Activated CD4-positive, alpha-beta T cell treated with anti-CD3 and anti-CD28 coated beads, Interleukin-2, amount 50 U/mL, for 24 hours (primary cell): ENCODE measurements at places on chromosomes 2 and 18.

DNA sequence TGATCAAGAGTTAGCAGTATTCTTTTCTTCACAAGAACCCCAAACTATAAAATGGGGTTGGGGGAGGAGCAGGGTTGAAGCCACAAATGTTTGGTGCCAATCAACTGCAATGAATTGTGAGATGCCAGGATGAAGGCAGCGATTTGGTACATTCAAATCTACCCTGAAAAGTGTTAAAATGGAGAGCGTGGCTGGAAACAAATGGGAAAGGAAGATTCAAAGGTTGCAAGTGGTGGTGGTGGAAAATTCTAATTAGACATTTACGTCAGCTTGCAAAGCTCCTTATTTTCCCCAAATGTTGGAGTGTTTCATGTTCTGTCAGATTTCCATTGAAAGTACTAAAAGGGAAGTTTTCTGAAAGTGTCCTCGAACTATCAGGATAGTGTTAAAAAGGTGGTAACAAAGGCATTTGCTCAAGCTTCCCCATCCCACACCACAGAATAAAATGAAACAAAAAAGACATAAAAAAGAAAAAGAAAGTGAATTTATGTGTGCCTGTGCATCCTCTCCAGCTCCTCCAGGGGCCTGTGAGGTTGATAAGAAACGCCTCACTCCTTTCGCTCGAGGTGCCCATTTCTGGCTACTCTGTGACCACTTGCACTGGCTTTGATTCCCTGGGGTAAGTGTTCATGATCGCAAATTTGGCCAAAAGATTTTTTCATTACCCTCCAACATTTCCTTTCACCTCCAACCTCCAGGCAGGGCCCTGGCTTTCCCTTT, 424.1 kb upstream of the POU3F3 start:
- DNase-seq, result no peak

GRCh38 chr2:161131074-161131680, 29.1 kb upstream of the TANK start:
- DNase-seq, result no peak

DNA sequence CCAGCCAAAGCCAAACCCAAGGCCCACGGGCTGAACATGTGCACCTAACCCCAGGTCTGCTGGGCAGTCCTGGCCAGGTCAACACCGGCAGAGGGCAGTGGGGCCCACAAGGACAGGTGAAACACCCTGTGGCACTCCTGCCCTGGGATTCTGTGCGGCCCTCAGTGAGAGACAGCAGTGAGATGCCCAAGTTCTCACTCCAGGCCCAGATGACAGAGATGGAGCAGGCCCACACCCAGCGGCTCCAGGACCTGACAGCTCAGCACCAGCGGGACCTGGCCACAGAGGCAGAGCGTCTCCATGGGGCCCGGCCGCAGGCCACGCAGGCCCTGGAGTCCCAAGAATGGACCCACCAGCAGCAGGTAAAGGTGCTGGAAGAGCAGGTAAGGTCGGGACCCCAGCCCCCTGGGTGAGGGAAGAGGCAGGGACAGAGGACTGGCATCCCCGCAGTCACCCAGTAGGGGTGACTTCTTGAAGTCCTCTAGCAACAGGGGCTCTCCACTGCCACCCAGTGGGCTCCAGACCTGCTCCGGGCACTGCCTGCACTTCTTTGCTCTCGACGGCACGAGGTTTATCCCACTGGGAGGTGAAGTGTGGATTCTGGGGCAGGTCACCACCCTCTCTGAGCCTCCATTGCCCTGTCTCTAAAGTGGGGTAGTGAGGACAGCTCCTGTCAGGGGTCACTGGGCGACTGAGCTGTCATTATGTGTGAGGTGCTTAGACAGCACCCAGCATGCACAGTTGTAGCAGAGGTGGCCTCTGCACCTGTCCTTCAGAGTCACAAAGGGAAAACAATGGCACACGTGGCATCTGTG, 8.8 kb upstream of the SNED1 start:
- no peak for DNase-seq

- no peak for DNase-seq
Observed at GRCh38 chr2:102809291-102810189, 47.7 kb downstream of the TMEM182 start.

DNA sequence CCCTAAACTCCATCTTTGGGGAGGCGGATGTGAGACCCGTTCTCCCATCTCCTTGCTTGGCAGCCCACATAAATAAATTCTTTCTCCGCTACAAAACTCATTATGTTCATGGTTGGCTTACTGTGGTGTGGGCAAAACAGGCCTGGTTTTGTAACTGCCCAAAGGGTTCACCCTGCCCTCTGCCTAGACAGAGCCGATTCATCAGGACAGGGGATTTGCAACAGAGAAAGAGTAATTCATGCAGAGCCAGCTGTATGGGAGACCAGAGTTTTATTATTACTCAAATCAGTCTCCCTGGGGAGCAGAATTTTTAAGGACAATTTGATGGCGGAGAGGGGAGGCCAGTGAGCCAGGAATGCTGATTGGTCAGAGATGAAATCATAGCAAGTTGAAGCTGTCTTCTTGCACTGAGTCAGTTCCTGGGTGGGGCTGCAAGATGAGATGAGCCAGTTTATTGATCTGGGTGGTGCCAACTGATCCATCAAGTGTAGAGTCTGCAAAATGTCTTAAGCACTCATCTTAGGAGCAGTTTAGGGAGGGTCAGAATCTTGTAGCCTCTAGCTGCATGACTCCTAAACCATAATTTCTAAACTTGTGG, 8.4 kb upstream of the RNF125 start:
- DNase-seq, result no peak

GRCh38 chr18:76528477-76529432, 33.7 kb upstream of the ZNF516 start:
- DNase-seq, result no peak

GRCh38 chr18:13658436-13659204, 67.7 kb downstream of the FAM210A start:
- no peak for DNase-seq

DNA sequence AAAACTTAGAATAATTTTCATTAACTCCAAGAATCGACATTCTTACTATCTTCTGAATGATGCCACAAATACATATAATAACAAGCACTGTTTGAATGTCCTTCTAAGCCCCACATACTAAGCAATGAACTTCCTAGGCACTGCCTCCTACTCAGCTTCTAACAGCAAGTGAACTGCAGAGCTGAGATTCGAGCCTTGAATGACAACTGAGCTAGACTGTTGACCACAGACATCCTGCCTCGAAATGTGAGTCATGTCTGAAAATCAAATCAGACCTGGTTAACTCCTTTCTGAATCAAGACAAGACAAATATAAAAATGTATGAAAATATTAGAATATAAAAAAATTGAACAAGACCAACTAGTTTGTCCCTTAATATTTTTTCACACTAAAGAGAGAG, 108.1 kb downstream of the MYT1L start:
- no peak for DNase-seq

DNA sequence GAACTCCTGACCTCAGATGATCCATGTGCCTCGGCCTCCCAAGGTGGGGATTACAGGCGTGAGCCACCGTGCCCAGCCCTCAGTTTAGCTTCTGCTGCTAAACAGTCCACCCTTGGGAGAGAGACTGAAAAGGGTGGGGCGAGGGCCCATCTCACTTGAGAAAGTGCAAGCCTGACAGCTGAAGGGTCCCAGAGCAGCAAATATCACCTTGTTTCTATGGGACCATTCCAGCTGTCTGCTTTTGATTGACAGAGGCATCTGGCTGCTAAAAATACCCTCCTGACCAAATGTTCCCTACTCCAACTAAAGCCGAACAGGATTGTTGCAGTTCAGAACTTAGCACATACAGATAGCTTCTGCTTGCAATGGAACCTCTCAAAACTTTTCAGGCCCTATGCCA, 436 bp upstream of the SMYD1 start:
- DNase-seq, result no peak

- DNase-seq, result no peak
Observed at GRCh38 chr2:147430408-147430807, 414.4 kb upstream of the ACVR2A start.

GRCh38 chr2:29080886-29081743, 6.8 kb upstream of the PCARE start:
- DNase-seq, result no peak

- no peak for DNase-seq
Observed at GRCh38 chr2:145927131-145927950, 1407.4 kb upstream of the ZEB2 start.

DNA sequence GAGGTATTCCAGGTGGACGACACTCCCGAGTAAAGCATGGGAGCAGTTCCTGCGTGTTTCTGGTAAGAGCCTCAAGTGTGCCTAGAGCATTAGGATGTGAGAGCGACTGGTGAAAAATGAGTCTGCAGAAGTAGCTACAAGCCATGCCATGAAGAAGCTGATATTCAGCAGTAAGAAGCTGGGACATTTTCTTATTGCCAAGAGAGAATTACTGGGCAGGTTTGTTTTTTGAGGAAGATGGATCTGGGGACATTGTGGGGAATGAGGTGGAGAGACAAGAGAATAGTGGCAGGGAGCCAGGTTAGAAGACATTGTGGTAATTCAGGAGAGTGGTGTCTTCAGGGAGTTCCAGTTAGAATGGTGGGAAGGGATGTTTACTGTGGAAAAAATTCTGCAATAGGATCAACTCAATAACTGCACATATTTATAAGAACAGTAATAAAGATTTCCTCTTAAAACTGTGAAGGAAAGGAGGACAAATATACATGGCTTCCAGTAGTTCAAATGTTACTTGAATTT, 38.2 kb downstream of the CRIM1 start:
- DNase-seq, result no peak

GRCh38 chr2:10028988-10029874, 14.1 kb upstream of the KLF11 start:
- DNase-seq, result no peak

DNA sequence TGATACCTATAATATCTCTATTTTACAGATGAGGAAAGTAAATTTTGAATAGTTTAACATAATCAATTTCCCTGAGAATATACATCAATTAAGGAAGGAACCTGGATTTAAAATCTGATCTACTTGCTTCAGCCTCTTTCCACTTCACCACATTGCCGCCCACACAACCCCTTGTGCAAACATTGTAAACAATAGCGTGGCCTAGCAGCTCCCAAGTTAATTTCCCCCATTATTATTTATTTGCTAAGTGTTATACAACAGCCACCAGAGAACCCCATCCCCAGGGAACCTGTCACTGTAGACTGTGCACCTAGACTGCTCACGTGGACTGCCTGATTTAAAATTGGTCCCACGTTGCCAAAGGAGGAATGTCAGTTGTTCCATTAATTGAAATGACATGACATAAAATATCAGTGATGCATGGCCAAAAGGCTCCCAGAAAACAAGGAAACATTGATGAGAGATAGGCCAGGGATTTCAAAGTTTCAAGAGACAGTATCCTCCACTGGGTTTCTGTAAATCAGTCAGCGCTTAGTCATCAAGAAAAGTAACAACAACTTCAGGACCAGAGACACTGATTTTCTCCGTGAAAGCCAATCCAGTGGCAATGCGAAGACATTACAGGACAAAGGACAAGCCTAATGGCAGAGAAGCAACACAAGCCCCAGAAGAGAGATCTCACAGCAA, 41.3 kb downstream of the SCG2 start:
- DNase-seq, result no peak

DNA sequence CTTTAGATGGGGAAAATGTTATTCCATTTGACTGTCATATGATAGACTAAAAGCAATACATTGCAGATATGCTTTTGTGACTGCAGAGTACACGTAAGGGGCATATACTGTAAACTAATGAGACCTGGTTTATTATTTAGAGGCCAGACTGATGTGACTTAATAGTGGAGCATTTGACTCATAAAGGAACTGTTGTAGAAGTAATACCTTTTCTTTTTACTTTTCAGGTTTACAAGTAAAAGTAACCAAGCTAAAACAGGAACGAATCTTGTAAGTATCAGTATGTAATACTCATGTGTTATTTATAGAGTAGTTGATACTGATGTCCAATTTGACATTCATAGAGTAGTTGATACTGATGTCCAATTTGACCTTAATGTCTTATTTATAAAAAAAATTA, 13.1 kb downstream of the RBBP8 start:
- DNase-seq, result no peak

GRCh38 chr2:215604606-215605005, 168.7 kb upstream of the FN1 start:
- no peak for DNase-seq

GRCh38 chr2:171146633-171147032, 14.1 kb downstream of the TLK1 start:
- no peak for DNase-seq

GRCh38 chr2:175275539-175275938, 94.0 kb upstream of the ATP5MC3 start:
- DNase-seq, result no peak

- DNase-seq, result no peak
Observed at GRCh38 chr2:227057743-227058447, 106.1 kb downstream of the COL4A4 start.

DNA sequence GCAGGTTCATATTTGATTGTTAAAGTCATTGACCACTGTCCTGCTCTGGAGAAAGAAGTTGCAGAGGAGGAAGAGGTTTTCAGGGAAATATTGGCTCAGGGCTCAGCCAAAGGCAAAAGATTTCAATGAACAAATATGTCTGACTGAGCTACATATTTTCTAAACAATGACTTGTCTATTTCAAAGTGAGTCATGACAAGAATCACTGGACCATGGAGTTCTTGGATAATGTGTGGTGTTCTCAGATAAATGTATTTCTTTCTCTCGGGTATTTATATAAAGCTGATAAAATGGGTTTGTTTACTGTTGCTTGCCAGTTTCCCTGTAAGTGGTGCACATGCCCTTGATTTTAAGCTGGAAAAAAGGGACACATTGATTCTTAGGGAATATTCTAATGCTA, 34.3 kb upstream of the RMP24 start:
- no peak for DNase-seq

- no peak for DNase-seq
Observed at GRCh38 chr2:216596980-216597509, 36.2 kb upstream of the IGFBP2 start.

DNA sequence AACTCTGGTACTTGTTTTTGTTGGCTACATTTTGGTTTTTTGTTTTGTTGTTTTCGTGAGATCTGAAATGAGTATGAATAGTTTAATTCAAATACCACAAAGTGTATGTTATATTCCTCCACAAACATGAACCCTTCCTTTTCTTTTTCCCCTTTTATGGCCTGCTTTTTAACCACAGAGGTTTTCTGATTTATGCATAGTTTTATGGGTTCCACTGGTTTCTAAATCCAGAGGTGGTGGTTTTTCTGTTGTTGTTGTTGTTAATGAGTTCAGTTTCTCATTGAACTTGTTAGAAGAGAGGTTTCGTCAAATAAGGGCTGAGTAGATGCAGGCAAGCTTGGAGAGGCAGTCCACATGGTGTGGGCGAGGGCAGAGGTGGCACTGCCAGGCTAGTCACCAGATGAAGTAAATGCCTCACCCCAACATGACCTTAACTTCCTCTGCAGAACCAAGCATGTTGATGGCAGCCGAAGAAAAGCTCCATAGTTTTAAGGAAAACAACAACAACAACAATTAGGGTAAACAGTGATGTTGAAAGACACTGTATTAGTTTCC, 72.5 kb downstream of the RIF1 start:
- DNase-seq, result no peak

GRCh38 chr2:120892271-120892966, 156.8 kb downstream of the GLI2 start:
- DNase-seq, result no peak

DNA sequence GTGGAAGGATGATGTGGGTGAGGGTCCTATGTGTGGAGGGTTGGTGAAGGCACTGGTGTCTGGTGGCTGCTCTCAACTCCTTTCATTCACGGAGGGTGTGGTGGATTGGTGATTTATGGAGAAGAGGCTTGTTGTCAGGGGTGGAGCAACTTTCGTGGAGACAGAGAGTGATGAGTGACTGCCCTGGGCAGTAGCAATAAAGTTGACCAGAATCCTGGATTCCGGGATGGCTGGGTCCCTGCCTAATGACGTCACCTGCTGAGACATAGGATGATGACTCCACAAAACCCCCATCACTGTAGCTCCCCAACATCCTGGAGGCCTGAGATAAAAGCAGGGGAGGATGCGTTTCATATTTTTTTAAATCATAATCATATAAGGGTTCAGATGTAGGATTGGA, 193.0 kb downstream of the ACKR3 start:
- no peak for DNase-seq
